ENCODE measurements at places on chromosomes 4 and X. TPM values are rescaled to one million over a fixed set of nuclear protein-coding genes. Genes with fewer than 3 reads are reported as not detected.
A peak's percentile ranks its signal among the peaks of the same experiment; 100 is the strongest.

DNA sequence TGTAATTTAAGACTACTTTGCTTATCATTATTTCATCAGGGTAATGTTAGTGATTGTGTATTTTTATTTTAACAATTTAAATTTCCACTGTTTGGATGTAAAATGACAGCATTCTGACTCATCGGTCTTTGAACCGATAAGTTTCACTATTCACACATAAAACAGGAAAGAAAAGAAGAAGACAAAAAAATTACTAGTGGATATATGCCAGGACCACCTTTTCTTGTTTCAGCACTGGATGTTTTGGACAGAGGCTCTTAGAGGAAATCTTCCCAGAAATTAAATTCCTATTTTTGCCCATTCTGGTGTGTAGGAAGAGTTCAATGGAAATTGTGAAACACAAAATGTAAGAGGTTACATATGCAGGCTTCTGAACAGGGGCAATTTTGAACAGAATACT, 57.4 kb downstream of the VEGFC start:
- H3K36me3 ChIP-seq = no peaks in the 10 kb centered on the region
- no peaks in the 10 kb centered on the region for H3K27me3 ChIP-seq
- H3K4me1 ChIP-seq = no peaks in the 10 kb centered on the region

DNA sequence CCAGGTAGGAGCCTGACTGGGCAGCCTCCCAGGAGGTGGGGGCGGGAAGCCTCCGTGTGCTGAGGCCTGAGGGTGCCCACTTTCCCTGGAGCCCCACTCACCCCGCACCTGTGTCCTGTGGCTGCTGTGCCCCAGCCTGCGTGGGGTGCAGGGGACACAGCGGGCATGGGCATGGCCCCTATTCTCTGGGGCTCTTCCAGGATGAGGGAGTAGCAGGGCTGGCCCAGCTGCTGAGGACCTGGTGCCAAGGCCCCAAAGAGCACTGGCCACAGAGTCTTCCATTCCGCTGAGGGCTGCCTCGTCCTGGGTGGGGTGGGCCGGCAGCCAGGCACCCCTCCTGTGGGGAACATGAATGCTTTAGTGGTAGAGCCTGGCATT, 51.7 kb upstream of the SORCS2 start:
- H3K27ac ChIP-seq = no peak overlapping the region
- no peaks in the 10 kb centered on the region for H3K27me3 ChIP-seq
- H3K36me3 ChIP-seq = no peaks in the 10 kb centered on the region

The CFAP99 gene
- 0.13 TPM for total RNA-seq

The PAGE4 gene
- total RNA-seq = not detected

DNA sequence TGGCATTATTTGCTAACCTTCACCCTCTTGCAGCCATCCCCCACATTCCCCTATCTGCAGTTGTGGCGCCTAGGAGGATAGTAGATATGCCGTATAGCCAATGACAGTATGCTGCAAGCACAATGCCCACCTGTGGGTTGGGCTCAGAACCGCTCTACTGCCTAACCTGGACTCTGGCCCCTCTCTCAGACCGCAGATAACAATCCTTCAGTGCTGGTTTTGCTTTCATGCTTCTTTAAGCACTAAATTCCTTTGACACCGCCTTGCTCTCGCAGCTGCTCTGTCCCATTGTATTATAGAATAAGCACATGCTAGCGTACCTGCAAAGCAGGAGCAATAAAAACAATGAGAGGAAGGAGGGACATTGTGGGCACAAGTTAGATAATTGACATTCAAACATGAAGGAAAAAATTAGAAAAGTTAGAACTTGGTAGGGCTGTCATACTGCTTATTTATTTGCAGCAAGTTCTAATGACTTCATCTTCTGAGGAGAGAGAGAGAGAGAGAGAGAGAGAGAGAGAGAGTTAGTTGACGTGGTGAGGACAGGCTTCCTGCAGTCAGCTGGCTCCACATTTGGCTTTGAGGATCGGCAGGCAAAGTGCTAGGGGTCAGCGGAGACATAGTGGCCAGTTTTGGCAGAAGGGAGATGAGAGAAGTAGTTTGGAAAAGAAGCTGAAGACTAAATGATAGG, 55.8 kb downstream of the WWC2 start:
- DNase-seq = no peak
- H3K4me3 ChIP-seq = no peak overlapping the region
- no peaks in the 10 kb centered on the region for H3K36me3 ChIP-seq
- no peak overlapping the region for H3K27ac ChIP-seq

The GEMIN8 gene
- total RNA-seq = 14.8 TPM

DNA sequence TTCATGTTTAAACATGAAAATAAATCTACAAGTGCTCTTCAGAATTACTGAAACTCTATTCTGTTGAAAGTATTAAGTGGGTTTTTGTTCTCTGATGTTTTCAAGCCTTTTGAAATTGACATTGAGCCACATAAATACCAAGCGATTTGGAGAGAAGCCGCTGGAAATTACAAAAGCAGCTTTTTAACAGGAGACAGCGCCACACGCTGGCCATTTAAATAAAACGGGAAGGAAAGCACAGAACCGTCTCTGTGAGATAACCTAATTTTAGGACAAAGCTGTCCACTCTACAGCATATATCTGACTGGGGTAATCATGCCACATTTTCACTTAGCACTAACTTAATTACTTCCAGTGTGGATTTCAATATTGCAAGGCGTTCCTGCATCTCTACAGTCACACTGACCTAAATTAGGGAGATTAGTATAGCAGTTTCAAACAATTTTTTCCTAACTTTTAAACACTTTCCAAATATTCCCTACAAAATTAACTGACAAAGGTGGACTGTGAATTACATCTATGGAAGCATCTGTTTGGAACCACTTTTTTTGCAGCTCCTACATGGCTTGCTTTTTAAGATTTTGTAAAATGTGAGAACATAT, 6.8 kb upstream of the ANOS1 start:
- DNase-seq = no peak
- H3K4me1 ChIP-seq = no peaks in the 10 kb centered on the region
- H3K27ac ChIP-seq = no peak overlapping the region
- no peak overlapping the region for H3K4me3 ChIP-seq

The DRD5 gene
- total RNA-seq = not detected

The LEF1 gene
- 5.8 TPM for total RNA-seq

The GSX2 gene
- not detected for total RNA-seq

GRCh38 chr4:167221084-167221483, 13.2 kb downstream of the SPOCK3 start:
- DNase-seq = no peak
- no peaks in the 10 kb centered on the region for H3K4me1 ChIP-seq
- no peaks in the 10 kb centered on the region for H3K27me3 ChIP-seq
- no peak overlapping the region for H3K27ac ChIP-seq

DNA sequence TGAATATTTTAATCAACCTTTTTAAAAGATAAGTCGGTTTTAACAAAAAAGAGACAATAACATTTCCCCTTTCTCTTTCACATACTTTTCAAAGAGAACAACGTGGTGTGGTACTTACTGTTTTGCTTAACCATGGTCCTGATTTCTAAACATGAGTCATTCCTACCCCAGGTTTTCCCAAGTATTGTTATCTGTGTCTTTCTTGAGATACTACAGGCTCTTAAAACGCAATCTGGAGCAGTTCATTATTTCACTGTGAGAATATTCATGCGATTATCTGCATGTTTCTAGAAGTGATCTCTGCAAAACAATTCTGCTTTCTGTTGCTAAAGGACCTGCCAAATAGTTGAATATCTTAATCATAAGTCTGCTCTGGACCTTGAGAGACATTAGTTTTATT, 127.3 kb downstream of the TENM3 start:
- no peak overlapping the region for H3K27ac ChIP-seq
- H3K27me3 ChIP-seq = no peaks in the 10 kb centered on the region
- no peaks in the 10 kb centered on the region for H3K36me3 ChIP-seq
- H3K4me1 ChIP-seq = no peaks in the 10 kb centered on the region
- H3K4me3 ChIP-seq = no peak overlapping the region

DNA sequence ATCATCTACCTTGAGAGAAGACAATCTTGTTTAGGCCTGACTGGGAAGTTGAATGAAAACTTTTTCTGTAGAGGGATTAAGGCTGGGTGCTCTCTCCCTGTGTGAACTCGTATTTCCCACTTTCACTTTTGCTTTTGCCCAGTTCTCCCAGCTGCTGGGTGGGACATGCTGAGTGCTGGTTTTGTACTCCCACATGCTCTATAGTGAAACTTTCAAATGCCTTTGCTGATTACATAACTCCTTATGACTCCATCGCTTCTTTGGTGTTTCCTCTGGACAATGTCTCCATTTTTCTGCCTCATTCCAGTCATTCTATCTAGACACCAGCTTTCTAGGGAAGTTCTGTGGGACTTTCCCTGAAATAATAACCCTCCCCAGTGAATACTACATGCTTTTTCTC, 100.5 kb downstream of the CLNK start:
- H3K36me3 ChIP-seq = no peaks in the 10 kb centered on the region
- H3K27ac ChIP-seq = no peak overlapping the region
- peak; percentile 50 for DNase-seq
- no peaks in the 10 kb centered on the region for H3K4me1 ChIP-seq
- H3K4me3 ChIP-seq = no peak overlapping the region

The FRG2 gene
- not detected for total RNA-seq

The GABRG1 gene
- not detected for total RNA-seq

DNA sequence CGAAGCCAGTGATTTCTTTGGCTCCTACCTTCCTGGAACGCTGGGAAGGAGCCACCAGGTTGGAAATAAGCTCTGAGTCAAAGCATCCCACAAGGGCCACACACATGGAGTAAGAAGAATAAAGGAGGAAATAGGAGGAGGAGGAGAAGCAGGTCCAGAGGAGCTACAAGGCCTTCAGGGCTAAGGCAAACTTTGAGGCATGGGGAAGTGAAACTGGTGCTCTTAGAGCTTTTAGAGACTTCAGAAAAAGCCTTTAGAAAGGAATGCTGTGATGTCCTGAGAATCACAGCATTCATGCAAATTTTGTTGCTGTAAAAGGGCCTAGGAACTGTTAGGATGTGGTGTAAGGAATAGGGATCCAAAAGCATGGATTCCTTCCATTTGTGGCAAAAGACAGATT, 135.9 kb upstream of the ARHGEF9 start:
- no peak overlapping the region for H3K4me3 ChIP-seq
- no peaks in the 10 kb centered on the region for H3K27me3 ChIP-seq
- no peak for DNase-seq
- H3K4me1 ChIP-seq = peaks cover 4% of the 10 kb centered on the region

DNA sequence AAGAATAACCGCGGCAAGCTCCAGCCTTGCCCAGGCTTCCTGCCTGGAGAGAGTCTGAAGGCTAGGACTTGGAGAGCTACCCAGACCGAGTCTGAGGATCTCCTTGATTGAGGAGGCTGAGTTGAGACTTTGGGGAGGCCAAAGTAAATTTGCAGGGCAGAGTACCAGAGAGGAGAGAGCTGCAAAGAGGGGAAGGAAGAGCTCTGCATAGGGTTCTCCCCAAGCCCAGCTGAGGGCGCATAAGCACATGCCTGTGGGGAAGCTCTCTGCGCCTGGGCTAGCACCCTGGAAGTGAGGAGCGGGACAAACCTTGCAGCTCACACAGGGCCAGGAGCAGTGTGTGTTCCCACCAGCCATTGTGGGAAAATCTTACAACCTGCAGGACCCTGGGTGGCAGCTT, 56.1 kb downstream of the FAM193A start:
- H3K27me3 ChIP-seq = no peaks in the 10 kb centered on the region
- no peak for DNase-seq
- H3K27ac ChIP-seq = no peak overlapping the region
- H3K4me3 ChIP-seq = no peak overlapping the region
- H3K36me3 ChIP-seq = no peaks in the 10 kb centered on the region

The GAGE12H gene
- not detected for total RNA-seq

The CXCL11 gene
- 0.23 TPM for total RNA-seq

DNA sequence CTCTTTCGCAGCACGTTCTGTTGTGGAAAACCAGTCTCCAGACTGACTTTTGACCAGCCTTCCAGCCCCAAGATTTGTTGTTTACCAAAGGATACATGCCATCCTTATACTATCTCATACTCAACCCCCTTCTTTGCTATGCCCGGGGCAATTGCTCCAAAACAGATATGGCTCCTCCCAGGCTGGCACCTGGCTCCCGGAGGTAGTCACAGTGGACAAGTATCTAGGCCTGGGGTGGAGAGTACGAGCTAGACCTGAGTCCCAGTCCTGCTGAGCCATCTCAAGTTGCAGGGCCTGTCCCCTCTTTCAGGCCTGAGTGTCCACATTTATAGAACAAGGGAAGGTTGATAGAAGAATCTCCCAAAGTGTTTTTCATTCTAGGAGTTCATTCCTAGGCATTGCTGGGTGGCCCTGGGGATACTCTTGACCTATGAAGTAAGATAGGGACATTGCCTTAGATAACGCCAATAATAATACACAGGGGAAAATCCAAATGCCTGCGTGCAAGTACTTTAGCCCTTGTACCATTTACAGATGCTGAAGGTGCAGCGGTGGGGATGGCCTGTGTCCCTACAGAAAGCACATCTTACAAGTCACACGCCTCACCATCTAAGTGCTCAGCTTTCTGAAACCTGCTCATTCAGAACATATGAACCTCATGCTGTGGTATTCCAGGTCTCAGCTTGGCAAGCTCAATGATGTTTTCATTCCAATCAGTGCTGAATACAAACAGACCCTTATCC, 136.7 kb upstream of the MAMLD1 start:
- no peak for DNase-seq
- H3K4me1 ChIP-seq = no peaks in the 10 kb centered on the region
- H3K4me3 ChIP-seq = no peak overlapping the region
- H3K36me3 ChIP-seq = no peaks in the 10 kb centered on the region
- H3K27ac ChIP-seq = no peak overlapping the region

DNA sequence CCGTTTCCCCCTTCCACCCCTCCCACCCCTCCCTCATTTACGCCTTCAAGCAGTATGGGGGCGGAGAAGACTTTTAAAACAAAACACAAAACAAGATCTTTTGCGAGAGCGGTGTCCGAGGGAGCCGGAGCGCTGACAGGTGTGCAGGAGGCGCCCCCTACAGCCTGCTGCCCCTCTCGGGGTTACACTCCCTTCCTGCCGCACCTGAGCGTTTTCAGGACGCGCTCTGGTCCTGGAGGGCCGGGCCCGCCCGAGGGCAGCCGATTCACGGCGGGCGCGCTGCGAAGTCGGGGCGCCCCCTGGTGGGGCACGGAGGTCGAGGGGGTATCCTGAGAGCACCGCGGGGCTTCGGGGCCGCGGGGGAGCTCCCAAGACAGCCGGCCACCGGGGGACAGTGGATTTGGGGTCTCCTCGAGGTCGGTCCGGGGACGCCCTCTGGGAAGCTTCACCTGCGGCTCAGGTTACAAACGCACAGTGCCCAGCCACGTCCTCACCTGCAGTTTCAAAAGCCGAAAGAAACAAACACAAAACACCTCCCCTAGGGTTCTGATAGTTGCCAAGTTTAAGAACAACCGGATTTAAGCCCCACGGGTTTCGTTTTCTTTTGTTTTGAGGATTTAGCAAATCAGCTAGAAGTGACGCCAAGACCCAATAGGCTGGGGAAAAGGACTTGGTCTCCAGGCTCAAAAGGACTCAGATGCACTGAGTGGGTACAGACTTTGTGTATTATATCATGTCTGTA, 8.0 kb upstream of the NEUROG2 start:
- peak; percentile 64 for DNase-seq
- H3K4me1 ChIP-seq = no peaks in the 10 kb centered on the region

GRCh38 chr4:123419885-123420755, 23.5 kb downstream of the SPRY1 start:
- DNase-seq = no peak
- no peak overlapping the region for H3K27ac ChIP-seq
- no peak overlapping the region for H3K4me3 ChIP-seq
- no peaks in the 10 kb centered on the region for H3K36me3 ChIP-seq
- peaks cover 2% of the 10 kb centered on the region for H3K4me1 ChIP-seq

The GCNA gene
- total RNA-seq = 1.9 TPM

The SH2D1A gene
- total RNA-seq = 0.62 TPM

The SLC6A14 gene
- total RNA-seq = not detected

The SSX4B gene
- total RNA-seq = not detected

GRCh38 chr4:110902500-110902899, 279.6 kb upstream of the PITX2 start:
- H3K4me3 ChIP-seq = no peak overlapping the region
- no peak overlapping the region for H3K27ac ChIP-seq
- H3K4me1 ChIP-seq = no peaks in the 10 kb centered on the region
- H3K36me3 ChIP-seq = no peaks in the 10 kb centered on the region

Data from aorta (tissue), 5 donors.